ENCODE measurements at places on chromosomes 5 and 9.

DNA sequence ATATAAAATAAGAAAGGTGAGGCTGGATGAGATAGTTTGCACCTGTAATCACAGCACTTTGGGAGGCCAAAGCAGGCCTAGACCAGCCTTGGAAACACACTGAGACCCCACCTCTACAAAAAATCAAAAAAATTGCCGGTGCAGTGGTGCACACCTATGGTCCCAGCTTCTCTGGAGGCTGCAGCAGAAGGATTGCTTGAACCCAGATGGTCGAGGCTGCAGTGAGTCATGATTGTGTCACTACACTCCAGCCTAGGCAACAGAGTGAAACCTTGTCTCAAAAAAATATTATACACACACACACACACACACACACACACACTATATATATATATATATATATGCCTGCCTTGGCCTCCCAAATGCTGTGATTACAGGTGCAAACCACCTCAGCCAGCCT lies 1.3 kb downstream of the SLC35D2 start:
- DNase-seq: no peak

GRCh38 chr5:10467281-10468198 lies 25.9 kb downstream of the ROPN1L start:
- no peak for DNase-seq

GRCh38 chr5:95583992-95584391 lies 29.1 kb downstream of the ARSK start:
- DNase-seq: no peak

- no peak for DNase-seq
Measured at GRCh38 chr5:157651623-157652376, 438 bp downstream of the SOX30 start.

- no peak for DNase-seq
Measured at GRCh38 chr5:151239237-151239861, 13.6 kb upstream of the GM2A start.

GRCh38 chr5:179131886-179132585 lies 71.9 kb downstream of the ZNF354C start:
- DNase-seq: no peak

DNA sequence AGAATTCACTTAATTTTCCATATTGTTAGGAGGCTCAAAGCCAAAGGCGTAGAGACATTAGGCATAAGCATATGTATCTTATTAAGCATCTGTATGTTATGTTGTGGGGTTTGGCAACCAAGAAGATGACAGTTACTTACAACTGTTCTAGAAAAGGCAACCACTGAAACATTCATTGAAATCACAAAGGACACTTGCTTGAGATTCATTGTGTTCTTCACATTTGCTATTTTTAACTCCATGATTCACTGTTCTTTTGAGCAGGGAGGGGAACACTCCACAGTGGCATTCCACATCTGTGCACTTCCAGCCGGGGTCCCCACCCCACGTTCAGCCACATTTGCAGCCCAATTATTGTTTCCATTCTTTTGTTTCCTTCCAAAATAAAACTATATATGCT lies 107.1 kb downstream of the PALM2AKAP2 start:
- DNase-seq: no peak

DNA sequence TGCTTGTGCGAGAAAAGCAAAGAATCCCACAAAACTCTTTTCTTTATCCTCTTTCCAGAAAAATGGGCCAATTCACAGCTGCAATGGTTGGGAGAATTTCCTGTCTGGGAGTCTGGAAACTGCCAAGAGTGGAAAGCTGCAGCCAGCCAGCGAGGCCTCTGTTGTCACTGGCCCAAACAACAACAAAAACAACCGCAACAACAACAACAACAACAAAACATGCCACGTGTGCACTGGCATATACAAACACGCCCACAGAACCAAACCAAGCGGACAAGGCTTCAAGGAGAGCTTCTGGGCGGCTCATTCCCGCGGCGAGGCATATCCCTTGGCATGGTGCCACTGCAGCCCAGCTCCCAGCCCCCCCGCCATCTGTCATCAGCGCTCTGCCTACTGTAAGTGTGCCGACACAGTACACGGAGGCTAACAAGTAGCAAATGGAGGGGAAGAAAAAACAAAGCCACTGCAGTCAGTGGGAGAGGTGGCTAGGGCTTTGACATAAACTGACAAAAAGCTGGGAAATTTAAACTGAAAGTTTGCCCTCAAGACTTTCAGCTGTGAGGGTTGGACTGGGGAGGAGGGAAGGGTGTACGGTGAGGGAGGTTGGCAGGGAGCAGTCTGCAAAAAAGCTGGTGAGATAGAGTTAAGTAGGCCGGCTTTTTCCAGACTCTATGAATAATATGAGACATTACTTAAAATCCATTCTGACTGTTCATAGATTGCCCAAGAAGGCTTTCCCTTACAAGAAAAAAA lies 165.0 kb upstream of the ZNF462 start:
- peak; percentile 43 for DNase-seq

DNA sequence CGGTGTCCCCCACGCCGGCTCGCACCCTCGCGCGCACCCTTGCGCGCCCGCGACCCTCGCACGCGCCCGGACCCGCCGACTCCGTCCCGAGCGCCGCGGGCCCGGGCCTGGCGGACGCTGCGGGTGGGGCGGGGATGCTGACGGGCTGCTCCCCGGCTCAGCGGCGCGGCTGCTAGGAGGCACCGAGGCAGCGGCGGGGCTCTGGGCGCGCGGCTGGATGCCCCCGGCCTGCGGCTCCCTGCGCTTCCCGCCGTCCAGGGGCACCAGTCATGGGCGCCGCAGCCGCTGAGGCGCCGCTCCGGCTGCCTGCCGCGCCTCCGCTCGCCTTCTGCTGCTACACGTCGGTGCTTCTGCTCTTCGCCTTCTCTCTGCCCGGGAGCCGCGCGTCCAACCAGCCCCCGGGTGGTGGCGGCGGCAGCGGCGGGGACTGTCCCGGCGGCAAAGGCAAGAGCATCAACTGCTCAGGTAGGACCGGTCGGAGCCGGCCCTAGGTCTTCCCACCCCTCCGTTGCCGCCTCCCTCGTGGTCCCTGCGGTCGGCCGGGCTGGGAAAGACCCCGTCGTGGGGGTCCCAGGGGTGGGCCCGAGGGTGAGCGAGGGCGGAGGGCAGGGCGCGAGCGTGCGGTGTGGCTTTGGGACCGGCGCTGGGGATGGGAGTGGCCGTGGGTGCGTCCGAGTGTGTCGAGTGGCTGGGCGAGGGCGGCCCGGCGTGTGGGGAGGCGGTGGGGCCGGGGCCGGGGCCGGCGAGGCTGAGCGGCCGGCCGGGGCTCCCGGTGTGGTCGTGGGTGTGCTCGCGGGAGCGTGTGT lies 530 bp downstream of the TMEFF1 start:
- DNase-seq: no peak

- no peak for DNase-seq
Measured at GRCh38 chr9:2962471-2963172, 118.7 kb upstream of the PUM3 start.

GRCh38 chr5:151213803-151214613 lies 9.9 kb downstream of the CCDC69 start:
- no peak for DNase-seq

GRCh38 chr9:134663084-134663483 lies 21.5 kb downstream of the COL5A1 start:
- DNase-seq: no peak

DNA sequence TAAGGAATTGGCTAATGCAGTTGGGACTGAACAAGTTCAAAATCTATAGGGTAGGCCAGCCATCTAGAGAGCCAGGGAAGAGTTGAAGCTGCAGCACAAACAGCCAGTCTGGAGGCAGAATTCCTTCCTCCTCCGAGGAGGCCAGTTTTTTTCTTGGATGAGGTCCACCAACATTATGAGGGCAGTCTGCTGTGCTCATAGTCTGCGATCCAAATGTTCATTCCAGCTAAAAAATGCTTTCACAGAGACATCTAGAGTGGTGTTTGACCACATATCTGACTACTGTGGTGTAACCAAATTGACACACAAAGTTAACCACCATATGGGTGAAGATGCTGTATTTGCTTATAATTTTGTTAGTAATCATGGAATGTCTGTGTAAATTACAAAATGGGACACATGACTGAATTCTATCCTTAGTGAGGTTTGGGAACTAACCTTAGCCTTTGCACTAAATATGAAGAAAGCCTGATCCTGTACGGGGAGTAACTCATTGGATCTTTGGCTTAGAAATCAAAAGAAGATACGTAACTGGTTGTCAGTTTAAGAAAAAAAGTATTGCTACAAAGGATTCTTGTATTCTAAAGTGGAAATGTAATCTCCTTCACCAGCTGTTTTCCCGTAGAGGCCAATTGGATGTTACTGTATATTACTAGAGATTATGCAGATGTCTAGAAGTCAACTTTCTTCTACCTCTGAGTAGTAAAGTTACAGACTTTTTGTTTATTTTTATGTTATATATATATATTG lies 70.6 kb downstream of the SPIN1 start:
- DNase-seq: peak; percentile 61

DNA sequence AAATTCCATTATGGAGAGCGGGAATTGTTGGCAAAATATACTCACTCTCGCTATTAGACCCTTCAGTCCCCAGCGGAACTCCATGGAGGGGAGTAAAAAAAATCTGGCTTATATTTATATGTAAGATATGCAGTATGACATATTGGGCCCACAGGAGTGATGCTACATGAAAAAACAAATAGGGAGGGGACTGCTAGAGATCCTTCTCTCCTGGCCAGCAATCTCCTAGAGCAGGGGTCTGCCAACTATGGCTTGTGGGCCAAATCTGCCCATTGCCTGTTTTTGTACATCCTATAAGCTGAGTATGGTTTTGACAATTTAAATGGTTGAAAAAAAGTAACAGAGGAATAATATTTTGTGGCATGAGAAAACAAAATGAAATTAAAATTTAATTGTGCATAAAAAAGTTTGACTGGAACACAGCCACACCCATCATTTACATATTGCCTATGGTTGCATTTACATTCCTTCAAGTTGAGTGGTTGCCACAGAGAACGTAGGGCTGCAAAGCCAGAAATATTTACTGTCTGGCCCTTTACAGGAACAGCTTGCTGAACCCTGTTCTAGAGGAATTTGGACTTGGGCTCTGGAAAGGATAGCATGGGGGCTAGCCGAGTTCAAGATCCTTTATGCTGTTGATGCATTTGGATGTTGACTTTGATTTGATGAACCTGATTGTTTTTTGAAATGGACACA lies 197.3 kb upstream of the CLINT1 start:
- DNase-seq: no peak

Measured in non-pigmented ciliary epithelial cell (primary cell).